ENCODE measurements at places on chromosomes 12 and 14.

GRCh38 chr12:111936869-111937268 is 76.1 kb downstream of the TMEM116 start:
- DNase-seq, result no peak

- no peak for DNase-seq
These were observed 106.1 kb upstream of the ANO4 start for GRCh38 chr12:100688451-100688864.

DNA sequence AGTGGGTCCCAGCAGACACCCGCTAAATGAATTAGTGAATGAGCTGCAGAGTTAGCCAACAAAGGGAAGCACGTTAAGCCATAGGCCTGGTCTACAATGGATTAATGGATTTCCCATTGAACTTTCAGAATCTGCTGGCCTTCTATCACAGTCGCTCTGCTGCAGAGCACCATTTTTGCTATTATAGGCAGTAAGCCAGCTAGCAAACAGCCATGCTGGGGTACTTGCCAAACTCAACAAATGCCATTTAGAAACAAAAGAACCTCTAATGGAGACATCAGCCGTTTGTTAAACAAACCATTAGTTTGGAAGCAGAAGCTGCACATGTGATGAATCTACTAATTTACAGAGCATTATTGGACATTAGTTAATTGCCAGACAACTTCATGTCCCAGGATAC is 181.1 kb upstream of the STXBP6 start:
- no peak for DNase-seq

DNA sequence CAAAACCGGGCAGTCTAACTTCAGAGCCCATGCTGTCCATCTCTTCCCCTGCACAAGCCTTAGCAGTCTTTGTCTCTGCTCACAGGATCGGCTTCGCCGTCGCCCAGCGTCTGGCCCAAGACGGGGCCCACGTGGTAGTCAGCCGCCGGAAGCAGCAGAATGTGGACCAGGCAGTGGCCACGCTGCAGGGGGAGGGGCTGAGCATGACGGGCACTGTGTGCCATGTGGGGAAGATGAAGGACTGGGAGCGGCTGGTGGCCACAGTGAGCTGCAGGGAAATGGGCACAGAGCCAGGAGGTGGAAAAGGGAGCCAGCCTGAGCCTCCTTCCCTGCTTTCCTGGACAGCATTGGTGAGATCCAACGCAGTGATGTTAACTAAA is 14.2 kb upstream of the CARMIL3 start:
- DNase-seq, result no peak

GRCh38 chr14:100566586-100566985 is 20.6 kb downstream of the BEGAIN start:
- no peak for DNase-seq

GRCh38 chr12:82174383-82174782 is 183.8 kb downstream of the CCDC59 start:
- DNase-seq, result no peak

DNA sequence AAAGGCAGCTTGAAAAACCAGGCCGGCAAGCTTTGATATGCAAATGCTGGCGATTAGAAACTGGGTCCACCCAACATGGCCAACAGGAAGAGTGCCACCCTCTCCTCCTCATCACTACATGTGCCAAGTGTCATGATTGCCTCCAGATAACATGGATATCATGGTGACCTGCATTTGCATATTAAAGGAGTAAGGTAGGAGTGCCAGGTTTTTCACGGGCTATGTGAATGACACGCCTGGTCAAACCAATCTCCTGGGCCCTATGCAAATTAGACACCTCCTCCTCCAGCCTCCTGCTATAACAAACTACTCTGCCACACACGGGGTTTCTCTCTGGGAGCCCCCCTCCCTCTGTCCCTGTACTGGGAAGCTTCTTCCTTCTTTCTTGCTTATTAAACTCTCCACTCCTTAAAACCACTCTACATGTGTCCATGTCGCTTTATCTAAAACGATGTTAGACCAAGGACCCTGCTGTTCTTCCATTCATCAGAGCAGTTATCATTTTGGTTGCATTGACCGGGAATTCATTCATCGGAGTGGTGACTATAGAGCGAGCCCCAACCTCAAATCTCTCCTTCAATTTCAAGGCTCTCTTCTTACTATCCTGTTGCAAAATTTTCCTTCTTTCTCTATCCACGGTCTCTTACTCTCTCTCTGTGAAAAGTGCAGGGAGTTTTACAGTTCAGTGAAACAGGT is 27.5 kb downstream of the APOBEC1 start:
- DNase-seq, result no peak

GRCh38 chr14:53306267-53306721 is 153.2 kb upstream of the DDHD1 start:
- DNase-seq, result no peak

- no peak for DNase-seq
These were observed 10.2 kb downstream of the AMN start for GRCh38 chr14:102932484-102933248.

- no peak for DNase-seq
These were observed 45.1 kb upstream of the CHGA start for GRCh38 chr14:92877757-92878431.

GRCh38 chr12:123659996-123660727 is 10.8 kb upstream of the TCTN2 start:
- no peak for DNase-seq

DNA sequence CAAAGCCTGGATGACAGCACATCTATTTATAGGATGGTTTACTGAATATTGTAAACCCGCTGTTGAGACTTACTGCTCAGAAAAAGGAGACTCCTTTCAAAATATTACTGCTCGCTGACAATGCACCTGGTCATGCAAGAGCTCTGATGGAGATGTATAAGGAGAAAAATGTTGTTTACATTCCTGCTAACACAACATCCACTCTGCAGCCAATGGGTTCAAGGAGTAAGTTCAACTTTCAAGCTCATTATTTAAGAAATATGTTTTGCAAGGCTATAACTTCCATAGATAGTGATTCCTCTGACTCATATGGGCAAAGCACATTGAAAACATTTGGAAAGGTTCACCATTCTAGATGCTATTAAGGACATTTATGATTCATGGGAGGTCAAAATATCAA is 201.7 kb downstream of the SNAPC1 start:
- no peak for DNase-seq

GRCh38 chr14:67583711-67584644 is 16.1 kb downstream of the PIGH start:
- no peak for DNase-seq

DNA sequence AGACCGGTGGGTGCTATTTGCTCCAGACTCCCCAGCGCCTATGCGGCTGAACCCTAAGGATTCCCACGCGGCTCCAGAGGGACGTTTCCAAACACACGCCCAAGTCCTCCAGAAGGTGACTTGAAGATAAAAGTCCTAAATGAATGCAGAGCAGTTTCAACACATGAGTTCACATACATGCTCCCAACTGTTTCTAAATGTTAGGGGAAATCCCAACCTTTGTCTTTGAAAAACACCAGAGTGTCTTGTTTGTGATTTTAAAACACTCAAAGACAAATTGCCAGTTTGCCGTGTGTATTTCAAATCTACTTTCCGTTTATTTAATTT is 252.9 kb upstream of the SFSWAP start:
- DNase-seq, result no peak

GRCh38 chr12:53944209-53944608 is 5.6 kb downstream of the HOXC13 start:
- no peak for DNase-seq
